ENCODE measurements at places on chromosomes 4 and X.

- no peak for DNase-seq
Observed at GRCh38 chr4:154014407-154015321, 225.8 kb upstream of the SFRP2 start.

DNA sequence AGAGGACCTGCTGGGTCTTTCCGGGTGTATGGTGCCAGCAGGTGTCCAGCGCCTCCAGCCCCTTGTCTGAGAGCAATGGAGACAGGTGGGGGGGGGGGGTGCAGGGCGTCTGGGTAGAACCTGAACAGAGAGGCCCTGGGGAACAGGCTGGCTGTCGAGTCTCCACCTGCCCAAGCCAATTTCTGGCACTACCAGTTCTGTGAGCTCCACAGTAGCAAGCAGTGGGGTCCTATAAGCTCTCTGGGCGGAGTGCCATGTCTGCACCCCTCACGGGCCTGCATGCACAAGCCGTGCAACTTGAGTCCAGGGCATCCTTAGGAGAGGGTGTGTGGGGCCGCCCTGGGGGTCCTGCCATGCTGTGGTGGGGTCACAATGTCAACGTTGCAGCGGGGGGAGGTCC is 10.1 kb upstream of the FGFR3 start:
- no peak for DNase-seq

DNA sequence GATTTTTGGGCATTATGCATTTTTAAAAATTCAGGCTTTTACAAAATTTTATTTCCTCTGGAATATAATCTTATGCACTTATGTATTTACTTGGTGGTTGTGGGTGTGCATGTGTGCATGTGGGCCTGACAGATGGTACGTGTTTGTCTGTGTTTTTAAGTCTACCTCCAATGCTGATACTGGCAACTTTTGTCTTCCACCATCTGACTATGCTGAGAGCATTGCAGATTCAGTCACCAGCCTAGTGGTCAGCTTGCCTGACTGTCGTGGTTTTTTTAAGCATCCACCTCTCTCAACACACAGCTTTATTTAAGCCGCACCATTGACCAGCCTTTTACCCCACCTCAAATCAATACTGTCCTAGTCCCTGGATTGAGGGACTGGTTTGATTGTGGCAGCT is 37.1 kb downstream of the FSTL5 start:
- DNase-seq: no peak

DNA sequence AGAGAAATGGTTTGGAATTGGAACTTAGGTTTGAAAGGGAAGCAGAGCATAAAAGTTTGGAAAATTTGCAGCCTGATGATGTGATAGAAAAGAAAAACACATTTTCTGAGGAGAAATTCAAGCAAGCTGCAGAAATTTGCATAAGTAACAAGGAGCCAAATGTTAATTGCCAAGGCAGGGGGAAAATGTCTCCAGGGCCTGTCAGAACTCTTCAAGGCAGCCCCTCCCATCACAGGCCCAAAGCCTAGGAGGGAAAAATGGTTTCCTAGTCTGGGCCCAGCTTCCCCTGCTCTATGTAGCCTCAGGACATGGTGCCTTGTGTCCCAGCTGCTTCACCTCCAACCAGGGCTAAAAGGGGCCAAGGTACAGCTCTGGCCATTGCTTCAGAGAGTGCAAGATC is 21.2 kb upstream of the DUSP21 start:
- DNase-seq: no peak

- no peak for DNase-seq
Observed at GRCh38 chr4:23981328-23981727, 91.5 kb upstream of the PPARGC1A start.

- no peak for DNase-seq
Observed at GRCh38 chr4:179467878-179468277, 2025.6 kb upstream of the AGA start.

DNA sequence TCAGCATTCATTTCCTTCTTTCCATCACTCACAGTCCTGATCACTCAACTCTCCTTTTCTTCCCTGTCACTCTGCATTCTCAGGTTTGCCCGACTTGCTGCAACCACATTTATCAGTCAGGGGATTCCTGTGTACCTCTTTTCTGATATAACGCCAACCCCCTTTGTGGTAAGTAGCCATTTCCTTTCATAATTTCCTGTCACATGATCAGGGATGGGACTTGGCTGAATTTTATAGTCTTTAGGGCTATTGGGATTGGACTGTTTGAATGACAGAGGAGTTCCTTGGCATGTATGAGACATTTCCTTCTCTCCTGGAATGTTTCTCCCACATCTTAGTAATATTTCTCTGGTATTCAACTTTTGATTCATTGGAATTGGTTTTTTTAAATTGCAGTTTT is 11.0 kb downstream of the PGM2 start:
- DNase-seq: no peak

DNA sequence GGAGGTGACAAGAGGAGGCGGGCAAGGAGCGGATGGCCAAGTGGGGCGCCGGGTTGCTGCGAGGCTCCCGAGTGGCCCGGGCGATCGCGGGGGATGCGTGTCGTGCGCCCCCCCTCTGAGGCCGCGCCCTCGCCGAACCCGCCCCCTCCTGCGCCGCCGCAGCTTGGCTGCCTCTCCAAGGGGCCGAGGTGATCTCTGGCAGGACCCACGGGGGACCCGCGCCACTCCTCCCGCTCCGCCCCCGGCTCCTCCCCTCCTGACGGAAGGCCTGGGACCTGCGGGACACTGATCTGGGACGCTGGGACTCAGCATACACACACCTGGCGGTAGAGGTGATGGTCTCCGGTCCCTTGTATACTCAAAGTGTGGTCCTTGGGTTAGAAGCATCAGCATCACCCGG is 21.9 kb upstream of the FAM47C start:
- DNase-seq: no peak

- no peak for DNase-seq
Observed at GRCh38 chrX:106718709-106719108, 7.8 kb upstream of the RNF128 start.

- DNase-seq: peak; percentile 65
Observed at GRCh38 chr4:7539659-7540058, 104.9 kb upstream of the PSAPL1 start.

GRCh38 chrX:109347632-109348031 is 134.3 kb downstream of the GUCY2F start:
- DNase-seq: no peak

DNA sequence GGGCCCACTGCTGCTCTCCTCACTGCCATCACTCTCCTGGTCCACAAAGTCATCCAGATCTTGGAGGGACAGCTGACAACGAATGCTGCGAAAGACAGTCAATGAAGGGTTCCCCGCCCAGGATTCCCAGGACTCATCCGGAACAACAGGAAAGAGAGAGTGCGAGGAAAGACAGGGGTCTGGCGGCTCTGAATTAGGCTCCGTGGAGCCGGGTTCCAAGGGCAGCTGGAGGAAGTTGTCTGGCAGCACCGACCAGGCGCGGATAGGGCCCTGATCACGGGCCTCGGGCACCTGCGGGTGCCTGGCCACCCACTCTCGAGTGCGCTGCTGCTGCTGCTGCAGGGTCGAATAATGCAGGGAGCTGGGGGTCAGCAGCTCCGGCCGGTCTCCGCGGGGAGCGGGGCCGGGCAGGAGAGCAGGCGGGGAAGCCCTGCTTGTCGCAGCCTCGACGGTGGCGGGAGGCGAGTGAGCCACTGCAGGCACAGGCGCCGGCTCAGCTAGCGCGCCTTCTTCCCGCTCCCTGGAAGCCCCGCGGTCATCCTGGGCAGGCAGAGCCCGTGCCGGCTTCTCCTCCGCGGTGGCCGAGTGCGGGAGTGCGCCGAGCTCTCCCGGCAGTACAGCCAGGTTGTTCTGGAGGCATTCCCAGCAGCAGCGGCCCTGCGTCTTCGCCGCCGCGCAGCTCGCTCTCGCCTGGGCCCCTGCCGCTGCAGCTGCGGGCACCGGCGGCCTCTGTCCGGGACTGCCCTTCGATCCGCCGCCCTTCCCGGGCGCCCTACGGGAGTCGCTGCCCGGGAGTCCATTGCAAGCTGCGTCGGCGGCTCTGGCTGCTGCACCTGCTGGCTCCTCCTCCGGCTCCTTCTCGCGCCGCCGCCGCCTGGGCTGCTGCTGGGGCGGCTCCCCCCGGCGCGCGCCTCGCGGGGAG is 1.1 kb downstream of the SOWAHB start:
- DNase-seq: no peak

GRCh38 chrX:138794246-138794645 is 82.7 kb upstream of the FGF13 start:
- DNase-seq: no peak

DNA sequence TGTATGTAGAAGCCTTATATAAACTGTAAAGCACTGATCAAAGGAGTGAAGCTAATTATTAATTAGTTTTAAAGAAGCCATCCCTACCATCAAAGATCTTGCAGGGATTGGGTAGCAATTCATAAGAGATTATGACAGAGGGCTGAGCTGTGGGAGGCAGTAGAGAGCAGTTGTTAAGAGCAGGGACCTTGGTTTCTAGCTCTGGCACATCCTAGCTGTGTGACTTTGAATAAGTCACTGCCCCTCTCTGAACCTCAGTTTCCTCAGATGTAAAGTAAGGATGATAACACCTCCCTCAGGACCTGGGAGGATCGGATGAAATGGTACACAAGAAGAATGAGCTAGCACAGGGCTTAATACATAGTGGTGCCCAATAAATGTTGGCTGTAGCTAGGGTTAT is 45.4 kb downstream of the APLN start:
- no peak for DNase-seq

DNA sequence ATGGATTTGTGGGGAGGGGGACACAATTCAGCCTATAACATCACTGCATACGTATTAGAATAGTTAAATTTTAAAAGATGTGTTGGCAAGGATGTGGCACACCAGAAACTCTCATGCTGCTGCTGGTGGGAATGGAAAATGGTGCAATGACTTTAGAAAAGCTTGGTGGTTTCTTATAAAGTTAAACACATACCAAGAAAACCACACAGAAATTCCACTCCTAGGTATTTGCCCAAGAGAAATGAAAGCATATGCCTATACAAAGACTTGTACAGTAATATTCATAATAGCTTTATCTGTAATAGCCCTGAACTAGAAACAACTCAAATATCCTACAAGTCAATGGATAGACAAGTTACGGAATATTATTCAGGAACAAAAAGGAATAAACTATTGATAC is 71.3 kb upstream of the PDHA1 start:
- DNase-seq: no peak

GRCh38 chrX:103017542-103017941 is 46.4 kb downstream of the BEX1 start:
- no peak for DNase-seq

Measured in T-helper 2 cell (primary cell).